ENCODE measurements at places on chromosomes 11 and 22. TPM values are rescaled to one million over a fixed set of nuclear protein-coding genes. Genes with fewer than 3 reads are reported as not detected.

OR51B5 gene
- total RNA-seq, result not detected

UCP3 gene
- 1.4 TPM for total RNA-seq

CELSR1 gene
- total RNA-seq, result 0.24 TPM

CASP1 gene
- 37.1 TPM for total RNA-seq

C22orf15 gene
- total RNA-seq, result 0.90 TPM

UBQLNL gene
- 0.17 TPM for total RNA-seq

OR6A2 gene
- not detected for total RNA-seq

ASCL2 gene
- total RNA-seq, result 1.5 TPM

FGF4 gene
- total RNA-seq, result not detected

FGF3 gene
- total RNA-seq, result not detected

Data from activated CD4-positive, alpha-beta memory T cell treated with anti-CD3 and anti-CD28 coated beads for 36 hours (primary cell).